ENCODE measurements at places on chromosomes 16 and 17.

GRCh38 chr17:49695698-49696232, 12.0 kb downstream of the SLC35B1 start:
- no peak for DNase-seq

DNA sequence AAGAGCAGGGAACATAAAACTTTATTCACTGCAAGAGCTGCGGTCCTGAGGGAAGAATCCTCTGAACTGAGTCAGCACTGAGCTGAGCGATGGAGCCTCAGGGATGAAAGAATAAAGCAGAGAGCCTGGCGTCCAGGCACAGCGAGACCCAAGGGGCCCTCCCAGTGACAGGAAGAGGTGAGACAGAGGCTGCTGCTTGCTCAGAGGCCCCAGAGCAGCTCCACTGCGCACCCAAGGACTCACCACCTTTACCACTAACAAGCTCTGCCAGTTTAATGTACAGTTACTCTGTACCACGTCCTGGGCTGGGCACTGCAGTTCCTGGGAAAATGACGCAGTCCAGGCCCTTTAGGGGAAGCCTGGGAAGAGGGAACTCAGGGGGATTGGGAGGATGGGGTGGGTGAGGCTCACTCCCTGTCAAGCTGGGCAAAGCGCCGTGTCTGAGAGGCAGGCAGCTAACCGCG, 5.6 kb downstream of the GFAP start:
- DNase-seq: no peak

- DNase-seq: no peak
Measured at GRCh38 chr16:68246666-68247065, 1.5 kb downstream of the PLA2G15 start.

GRCh38 chr17:40883626-40884334, 1.3 kb downstream of the KRT20 start:
- no peak for DNase-seq

- peak; percentile 94 for DNase-seq
Measured at GRCh38 chr16:3027983-3028715, 4.3 kb downstream of the THOC6 start.

- DNase-seq: no peak
Measured at GRCh38 chr16:87218281-87219055, 98.7 kb downstream of the C16orf95 start.

GRCh38 chr16:69501956-69502745, 63.6 kb upstream of the NFAT5 start:
- DNase-seq: no peak

- no peak for DNase-seq
Measured at GRCh38 chr17:45372325-45372869, 55.6 kb upstream of the MAP3K14 start.

Measured in NAMALWA (cell line).